Activated naive CD8-positive, alpha-beta T cell treated with anti-CD3 and anti-CD28 coated beads, Interleukin-2, amount 10 ng/mL, durations not matched to agents 7 days and 5 days (primary cell): ENCODE measurements at places on chromosomes 6 and 20. TPM values are rescaled to one million over a fixed set of nuclear protein-coding genes. Genes with fewer than 3 reads are reported as not detected.

DNA sequence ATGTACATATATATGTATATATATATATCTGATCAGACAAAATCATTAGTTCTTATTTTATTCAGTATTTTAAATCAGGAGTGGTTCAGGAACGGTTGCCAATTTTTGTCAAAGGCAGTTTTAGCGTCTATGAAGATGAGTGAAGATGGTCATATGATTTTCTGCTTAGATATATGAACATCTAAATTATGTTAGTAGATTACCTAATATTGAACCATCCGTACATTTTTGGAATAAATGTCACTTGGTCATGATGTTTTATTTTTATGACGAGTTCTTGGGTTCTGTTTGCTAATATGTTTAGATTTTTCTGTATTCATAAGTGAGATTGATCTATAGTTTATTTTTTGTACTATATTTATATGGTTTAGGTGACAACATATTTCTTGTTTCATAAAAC, 3.3 kb downstream of the TMEM244 start:
- peaks cover 6% of the 10 kb centered on the region for H3K4me1 ChIP-seq
- H3K36me3 ChIP-seq, result no peaks in the 10 kb centered on the region
- H3K27ac ChIP-seq, result no peak overlapping the region
- peaks cover 2% of the 10 kb centered on the region for H3K27me3 ChIP-seq
- DNase-seq, result no peak
- no peak overlapping the region for H3K4me3 ChIP-seq

- H3K4me3 ChIP-seq, result no peak overlapping the region
- H3K27me3 ChIP-seq, result no peaks in the 10 kb centered on the region
- DNase-seq, result no peak
- H3K36me3 ChIP-seq, result no peaks in the 10 kb centered on the region
- H3K4me1 ChIP-seq, result no peaks in the 10 kb centered on the region
Observed at GRCh38 chr6:51108563-51109234, 290.0 kb downstream of the TFAP2B start.

DCDC2 gene
- total RNA-seq, result 0.14 TPM

DNA sequence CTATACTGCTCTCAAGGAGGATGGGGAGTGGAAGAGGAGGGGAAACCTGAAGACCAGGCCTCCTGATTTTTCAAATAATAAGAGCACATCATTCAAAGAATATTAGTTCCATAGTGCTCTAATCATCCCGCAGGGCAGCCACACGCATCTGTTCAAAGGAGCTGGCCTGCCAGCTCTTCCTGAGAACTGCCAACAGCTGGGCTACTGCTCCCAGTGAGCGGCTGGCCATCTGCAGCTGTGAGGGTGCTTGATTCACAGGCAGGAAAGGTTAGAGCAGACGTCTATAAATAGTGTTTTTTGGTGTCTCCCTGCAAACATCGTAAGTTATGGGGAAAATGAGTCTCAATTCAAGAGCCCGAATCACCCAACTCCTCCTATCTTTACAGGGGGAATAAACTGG, 17.3 kb downstream of the NSFL1C start:
- peaks cover 52% of the 10 kb centered on the region for H3K36me3 ChIP-seq
- no peaks in the 10 kb centered on the region for H3K27me3 ChIP-seq
- no peak overlapping the region for H3K27ac ChIP-seq
- no peak overlapping the region for H3K4me3 ChIP-seq
- DNase-seq, result no peak

DNA sequence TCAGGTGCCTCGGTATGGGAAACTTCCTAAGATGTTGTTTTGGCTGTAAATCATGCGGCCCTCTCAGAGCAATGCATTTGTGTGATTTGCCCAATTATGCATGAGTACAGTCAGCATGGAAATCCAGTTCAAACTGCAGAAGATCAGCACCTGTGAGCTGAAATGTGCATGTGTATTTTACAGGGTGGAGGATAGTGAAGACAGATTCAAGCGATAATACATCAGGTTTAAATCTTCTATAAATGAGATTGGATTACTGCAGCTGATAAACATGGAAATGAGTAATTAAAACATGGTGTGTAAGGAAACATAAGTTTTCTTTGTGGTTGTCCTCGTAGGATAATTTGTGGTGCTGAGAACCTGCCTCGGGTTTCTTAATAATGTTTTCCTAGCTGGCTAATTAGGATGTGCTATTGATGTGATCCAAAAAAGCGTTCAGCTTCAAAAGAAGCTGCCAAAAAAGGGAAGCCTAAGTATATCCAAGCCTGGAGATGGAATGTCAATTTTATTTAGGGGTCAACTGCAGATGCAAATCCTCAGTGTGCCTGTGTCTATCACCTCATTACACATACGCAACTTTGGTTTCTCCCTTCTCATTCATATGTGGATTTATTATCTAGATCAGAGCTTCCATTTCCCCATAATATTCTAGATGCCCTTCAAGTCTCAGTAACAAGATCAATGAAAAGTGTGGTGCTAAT, 117.1 kb upstream of the CCDC28A start:
- H3K27me3 ChIP-seq, result peaks cover 25% of the 10 kb centered on the region
- DNase-seq, result no peak
- H3K36me3 ChIP-seq, result no peaks in the 10 kb centered on the region
- no peak overlapping the region for H3K4me3 ChIP-seq

- DNase-seq, result no peak
- no peaks in the 10 kb centered on the region for H3K4me1 ChIP-seq
- no peaks in the 10 kb centered on the region for H3K27me3 ChIP-seq
Observed at GRCh38 chr6:13094781-13095425, 233.4 kb downstream of the TBC1D7 start.

LY6G5C gene
- 3.5 TPM for total RNA-seq

- peaks cover 1% of the 10 kb centered on the region for H3K36me3 ChIP-seq
- no peak overlapping the region for H3K4me3 ChIP-seq
- peaks cover 55% of the 10 kb centered on the region for H3K27me3 ChIP-seq
- H3K27ac ChIP-seq, result no peak overlapping the region
- no peaks in the 10 kb centered on the region for H3K4me1 ChIP-seq
Observed at GRCh38 chr20:9507544-9508239, 6.7 kb upstream of the LAMP5 start.

DNA sequence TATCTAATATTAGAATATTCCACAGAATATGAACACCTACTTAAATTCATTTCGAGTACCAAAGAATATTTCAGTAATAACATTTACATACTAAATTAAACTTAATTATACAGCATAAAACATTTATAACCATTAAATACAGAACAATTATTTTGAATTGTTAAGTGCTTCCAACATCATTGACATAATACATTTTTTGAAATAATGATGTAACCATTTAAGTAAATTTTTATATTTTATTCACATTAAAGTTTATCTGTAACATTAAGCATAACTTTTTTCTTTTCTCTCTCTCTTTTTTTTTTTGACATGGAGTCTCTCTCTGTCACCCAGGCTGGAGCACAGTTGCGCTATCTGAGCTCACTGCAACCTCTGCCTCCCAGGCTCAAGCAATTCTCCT, 44.5 kb downstream of the FUT9 start:
- H3K27me3 ChIP-seq, result no peaks in the 10 kb centered on the region
- no peaks in the 10 kb centered on the region for H3K36me3 ChIP-seq
- H3K4me3 ChIP-seq, result no peak overlapping the region
- H3K4me1 ChIP-seq, result no peaks in the 10 kb centered on the region

GRCh38 chr20:42063141-42063540, 445.0 kb upstream of the CHD6 start:
- H3K4me1 ChIP-seq, result no peaks in the 10 kb centered on the region
- H3K27ac ChIP-seq, result no peak overlapping the region
- no peak for DNase-seq

DNA sequence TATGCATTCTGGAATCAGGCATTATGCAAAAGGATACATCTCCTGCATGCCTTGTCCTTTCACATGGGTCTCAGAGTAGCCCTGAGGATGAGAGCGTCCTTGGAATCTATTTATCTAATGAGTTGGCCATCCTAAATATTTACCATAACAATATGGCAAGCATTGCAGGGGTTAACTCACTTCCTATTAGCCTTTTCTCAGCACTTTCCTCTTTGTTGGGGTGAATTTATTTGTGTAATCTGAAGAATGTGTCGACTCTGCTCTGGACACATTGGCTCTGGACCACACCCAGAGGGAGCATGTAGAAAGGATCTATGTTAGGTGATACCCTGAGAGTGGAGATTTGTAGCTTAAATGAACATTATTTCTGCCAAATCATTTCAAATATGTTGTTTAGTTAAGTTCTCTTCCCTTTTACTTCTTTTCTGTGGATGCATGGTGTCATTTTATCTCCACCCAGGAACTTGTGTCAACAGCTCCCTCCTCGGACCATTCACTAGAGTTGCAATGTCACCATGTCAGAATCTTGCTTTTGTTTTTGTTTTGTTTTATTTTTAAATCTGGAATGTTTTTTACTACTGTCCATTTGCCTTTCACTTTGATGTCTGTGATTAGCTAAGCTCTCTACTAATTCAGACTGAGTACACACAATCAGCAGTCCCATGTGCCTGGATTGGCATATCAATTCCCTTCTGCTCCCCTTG, 757.0 kb upstream of the MMS22L start:
- H3K4me1 ChIP-seq, result no peaks in the 10 kb centered on the region
- H3K27ac ChIP-seq, result no peak overlapping the region
- no peak overlapping the region for H3K4me3 ChIP-seq
- no peaks in the 10 kb centered on the region for H3K27me3 ChIP-seq

DNA sequence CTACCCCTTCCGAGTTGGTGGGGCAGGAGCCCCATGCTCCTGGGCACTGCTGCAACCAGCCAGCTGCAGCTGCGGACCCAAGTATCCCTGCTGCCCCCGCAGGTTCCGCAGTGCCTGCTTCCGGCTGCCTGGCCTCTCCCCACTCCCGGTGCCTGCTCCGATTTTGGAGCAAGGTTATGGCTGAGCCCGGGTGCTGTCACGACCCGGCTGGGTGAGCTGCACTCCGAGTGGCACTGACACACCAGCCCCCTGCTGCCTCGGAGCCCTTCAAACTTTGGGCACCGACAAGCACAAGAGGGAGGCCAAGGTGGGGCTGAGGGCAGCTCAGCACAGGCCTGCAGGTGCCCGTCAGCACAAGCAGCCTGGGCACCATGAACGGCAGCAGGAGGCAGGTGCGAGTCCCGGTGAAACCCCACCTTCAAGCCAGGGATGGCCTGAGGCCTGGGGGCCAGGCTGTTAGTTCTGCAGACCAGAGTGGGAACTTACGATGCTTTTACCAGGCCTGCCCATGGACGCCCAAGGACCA, 25.9 kb upstream of the HACE1 start:
- DNase-seq, result no peak
- no peak overlapping the region for H3K4me3 ChIP-seq
- H3K27me3 ChIP-seq, result peaks cover 6% of the 10 kb centered on the region
- H3K27ac ChIP-seq, result no peak overlapping the region

- no peak overlapping the region for H3K4me3 ChIP-seq
- no peaks in the 10 kb centered on the region for H3K27me3 ChIP-seq
- H3K27ac ChIP-seq, result no peak overlapping the region
- no peak for DNase-seq
Observed at GRCh38 chr20:9359561-9360308, 154.7 kb upstream of the LAMP5 start.

KIF13A gene
- 0.30 TPM for total RNA-seq

SAMD10 gene
- total RNA-seq, result 16.2 TPM

NMBR gene
- total RNA-seq, result not detected

- H3K27me3 ChIP-seq, result peaks cover 1% of the 10 kb centered on the region
- no peak overlapping the region for H3K4me3 ChIP-seq
- H3K27ac ChIP-seq, result no peak overlapping the region
- no peaks in the 10 kb centered on the region for H3K4me1 ChIP-seq
Observed at GRCh38 chr20:2603816-2604505, 48.5 kb upstream of the NOP56 start.

DNA sequence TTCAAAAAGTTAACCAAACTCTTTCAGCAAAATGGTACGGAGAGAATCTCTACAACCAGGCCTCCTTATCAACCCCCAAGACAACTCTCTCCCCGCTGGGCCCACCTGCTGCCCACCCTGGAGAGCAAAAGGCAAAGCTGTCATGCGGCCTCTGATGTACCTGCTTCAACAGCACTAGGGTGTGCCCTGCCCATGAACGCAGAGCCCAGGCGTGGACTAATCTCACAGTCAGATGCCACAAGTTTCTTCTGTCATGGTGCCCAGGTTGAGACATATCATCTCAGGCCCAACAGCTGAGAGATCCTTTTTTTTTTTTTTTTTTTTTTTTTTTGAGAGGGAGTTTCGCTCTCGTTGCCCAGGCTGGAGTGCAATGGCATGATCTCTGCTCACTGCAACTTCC, 26.3 kb downstream of the SLC2A4RG start:
- no peak overlapping the region for H3K4me3 ChIP-seq
- H3K36me3 ChIP-seq, result no peaks in the 10 kb centered on the region
- H3K27me3 ChIP-seq, result peaks cover 10% of the 10 kb centered on the region
- H3K4me1 ChIP-seq, result no peaks in the 10 kb centered on the region
- no peak for DNase-seq
